NCI-H187 (cell line): ENCODE measurements at places on chromosomes 13 and 19.
A peak's percentile ranks its signal among the peaks of the same experiment; 100 is the strongest.

GRCh38 chr13:100983111-100983510 lies 308.5 kb upstream of the TMTC4 start:
- no peak for DNase-seq

DNA sequence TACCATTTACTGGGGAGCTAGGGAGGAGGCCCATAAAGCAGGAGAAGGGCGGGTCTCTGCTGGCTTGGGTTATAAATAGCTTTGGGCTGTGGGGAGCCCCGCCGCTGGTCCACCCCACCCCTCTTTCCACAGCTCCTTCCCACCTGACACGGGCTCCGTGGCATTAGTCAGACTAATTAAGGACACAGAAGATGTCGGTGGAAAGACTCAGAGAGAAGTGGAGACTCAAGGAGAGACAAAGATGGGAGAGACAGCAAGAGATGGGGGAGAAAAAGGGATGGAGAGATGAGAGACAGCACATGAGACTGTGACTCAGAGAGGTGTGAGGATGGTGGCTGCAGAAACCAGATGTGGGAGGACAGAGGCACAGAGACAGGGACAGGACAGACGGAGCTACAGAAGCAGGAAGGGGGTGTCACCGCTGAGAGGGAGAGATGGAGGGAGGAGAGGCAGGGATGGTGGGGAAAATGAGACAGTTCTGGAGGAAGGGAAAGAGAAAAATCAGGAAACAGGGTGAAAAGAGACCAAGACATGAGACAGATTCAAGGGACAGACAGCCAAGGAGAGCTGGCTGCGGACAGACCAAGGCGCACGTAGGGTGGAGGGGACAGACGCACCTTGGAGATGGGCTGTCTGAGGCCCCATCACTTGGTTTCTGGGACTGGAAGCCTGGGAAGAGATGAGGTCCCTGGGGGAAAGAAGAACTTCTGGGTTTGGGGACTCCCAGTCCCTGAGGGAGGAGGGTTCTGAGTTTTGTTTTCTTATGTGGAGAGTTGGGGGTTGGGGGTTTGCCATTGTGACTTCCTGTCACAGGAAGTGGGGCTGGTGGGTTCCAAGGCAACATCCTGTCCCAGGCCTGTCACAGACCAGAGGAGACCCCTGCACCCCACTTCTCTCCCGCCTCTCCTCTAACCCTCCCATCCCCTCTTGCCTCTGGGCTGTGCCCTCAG lies 4.1 kb downstream of the ARHGEF1 start:
- no peak for DNase-seq

- no peak for DNase-seq
These were observed 15.2 kb downstream of the F10 start for GRCh38 chr13:113137691-113138298.

- no peak for DNase-seq
These were observed 1.7 kb downstream of the ANO8 start for GRCh38 chr19:17332677-17333581.

GRCh38 chr13:42760951-42761350 lies 20.4 kb upstream of the FAM216B start:
- DNase-seq: no peak

DNA sequence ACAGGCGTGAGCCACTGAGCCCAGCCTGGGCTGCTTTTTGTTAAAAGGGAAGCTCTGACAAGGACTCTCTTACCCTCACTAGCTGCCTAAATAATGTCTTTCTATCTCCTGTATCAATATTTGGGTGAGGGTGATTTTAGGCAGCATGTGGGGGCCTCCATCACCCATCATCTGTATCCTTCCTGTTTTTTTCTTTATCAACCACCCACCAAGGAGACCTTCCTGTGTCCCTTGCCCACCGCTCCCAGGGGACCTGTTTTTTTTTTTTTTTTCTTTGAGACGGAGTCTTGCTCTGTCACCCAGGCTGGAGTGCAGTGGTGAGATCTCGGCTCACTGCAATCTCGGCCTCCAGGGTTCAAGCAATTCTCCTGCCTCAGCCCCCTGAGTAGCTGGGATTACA lies 5.4 kb upstream of the NDUFB7 start:
- DNase-seq: no peak

DNA sequence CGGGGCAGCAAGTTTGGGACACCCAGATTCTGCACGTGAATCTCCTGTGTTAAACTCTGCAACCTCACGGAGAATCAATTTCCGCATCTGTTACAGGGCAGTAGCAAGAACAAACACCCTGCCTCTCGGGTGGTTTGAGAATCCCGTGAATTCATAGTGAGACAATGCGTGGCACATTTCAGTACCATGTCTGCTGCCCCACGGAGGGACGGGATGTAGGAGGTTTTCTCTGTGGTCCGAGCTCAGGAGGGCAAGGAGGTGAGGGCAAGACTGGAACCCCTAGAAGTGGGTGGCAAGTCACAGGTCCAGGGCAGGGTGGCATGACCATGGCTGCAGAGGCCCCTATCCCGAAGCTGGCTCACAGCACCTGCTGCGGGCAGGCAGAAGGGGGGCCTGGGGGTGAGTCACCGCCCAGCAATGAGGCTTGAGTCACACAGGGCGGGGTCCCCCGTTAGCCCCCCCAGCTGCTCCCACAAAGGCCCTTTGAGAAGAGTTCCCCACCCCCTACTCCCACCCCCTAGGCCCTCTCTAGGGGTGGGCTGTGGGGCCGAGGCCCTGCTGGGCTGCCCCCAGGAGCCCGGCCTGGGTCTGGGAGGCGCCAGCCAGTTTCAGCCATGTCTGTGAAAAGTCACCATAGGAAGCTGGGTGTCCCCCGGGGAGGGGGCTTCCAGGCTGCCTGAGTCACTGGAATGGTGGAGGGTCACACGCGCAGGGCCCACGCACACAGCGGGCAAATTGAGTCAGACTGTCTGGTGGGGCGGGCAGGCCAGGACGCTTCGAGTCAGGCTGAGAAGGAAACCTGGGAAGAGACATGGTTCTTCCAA lies 25.8 kb upstream of the NANOS3 start:
- DNase-seq: no peak

GRCh38 chr19:13091400-13092157 lies 11.1 kb downstream of the LYL1 start:
- no peak for DNase-seq

DNA sequence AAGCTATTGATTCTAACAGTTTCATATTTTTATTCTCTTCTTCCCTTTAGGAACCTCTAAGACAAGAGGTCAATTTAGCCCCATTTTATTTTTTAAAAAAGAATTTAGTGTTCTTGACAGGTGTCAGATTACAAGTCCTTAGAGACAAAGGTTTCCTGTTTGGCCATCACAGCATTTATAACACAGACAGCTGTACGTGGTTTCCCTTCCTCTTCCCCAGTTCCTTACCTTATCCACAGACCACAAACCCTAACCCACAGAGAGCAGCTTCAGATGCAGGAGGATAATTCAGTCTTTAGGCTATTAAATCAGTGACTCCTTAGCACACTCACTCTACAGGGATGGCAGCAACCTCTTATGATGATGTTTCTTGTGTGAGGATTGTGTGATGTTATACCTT lies 1210.1 kb downstream of the DIAPH3 start:
- DNase-seq: no peak

DNA sequence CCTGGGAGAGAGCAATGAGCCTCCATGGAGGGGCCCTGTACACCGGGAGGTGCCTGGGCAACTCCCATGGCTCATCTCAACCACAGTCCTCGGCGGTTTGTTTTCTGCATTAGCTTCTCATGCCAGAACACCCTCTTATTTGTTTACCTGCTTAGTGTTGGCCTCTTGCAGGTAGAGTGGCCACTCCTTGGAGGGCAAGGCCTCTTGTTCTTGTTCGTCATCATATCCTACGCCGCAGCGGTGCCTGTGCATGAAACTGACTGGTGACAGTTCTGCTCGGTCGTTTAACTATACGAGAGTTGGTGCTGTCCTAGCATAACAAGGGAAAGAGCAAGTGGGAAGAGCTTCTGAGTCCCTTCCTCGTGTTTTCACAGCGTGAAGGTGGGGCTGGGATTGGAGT lies 40.5 kb upstream of the RNF113B start:
- peak; percentile 48 for DNase-seq

- no peak for DNase-seq
These were observed 13.1 kb upstream of the OR1M1 start for GRCh38 chr19:9073806-9074205.

GRCh38 chr13:86601351-86601750 lies 802.1 kb upstream of the SLITRK6 start:
- no peak for DNase-seq

DNA sequence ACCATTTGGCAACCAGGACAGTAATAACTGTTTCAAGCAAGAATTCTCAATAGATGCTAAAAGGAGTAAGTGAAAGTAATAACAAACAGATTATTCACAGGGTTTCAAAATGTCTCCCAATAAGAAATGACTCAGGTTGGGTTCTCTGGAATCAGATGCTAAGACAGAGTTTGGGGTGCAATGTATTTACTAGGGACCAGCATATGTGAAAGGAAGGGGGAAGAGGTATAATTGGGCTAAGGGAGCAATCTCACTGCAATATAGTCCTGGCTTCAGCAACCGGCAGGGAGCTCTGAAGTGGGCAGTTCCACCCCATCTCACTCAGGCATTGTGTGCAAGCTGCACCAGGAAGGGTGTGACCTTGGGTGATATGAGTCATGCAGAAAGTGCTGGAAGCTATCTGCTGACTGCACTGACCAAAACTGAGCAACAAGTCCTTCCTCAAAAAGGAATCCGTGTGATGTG lies 23.4 kb downstream of the ZDHHC20 start:
- DNase-seq: no peak

GRCh38 chr13:49985129-49985528 lies 11.7 kb upstream of the TRIM13 start:
- no peak for DNase-seq

GRCh38 chr13:39362652-39363381 lies 240.2 kb downstream of the LHFPL6 start:
- DNase-seq: no peak

GRCh38 chr13:79896851-79897250 lies 415.9 kb downstream of the NDFIP2 start:
- no peak for DNase-seq

DNA sequence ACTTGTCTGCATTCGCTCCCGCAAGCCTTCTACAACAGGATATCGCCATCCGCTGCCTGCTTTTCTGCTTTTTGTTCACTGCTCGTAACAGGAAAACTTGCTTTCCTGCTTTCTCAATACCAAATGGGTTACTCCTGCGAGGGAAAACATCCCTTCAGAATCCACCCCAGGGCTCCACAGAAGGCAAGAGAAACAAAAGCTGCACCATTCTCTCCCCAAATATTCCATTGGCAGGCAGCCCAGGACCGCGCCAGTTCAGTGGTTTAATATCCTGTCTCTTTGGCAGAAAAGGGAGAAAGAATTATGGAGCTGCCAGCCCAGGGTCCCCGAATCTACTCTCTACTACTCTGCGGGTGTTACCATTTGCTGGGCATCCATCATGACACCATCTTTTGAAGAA lies 84.7 kb upstream of the DOCK9 start:
- DNase-seq: no peak

- DNase-seq: no peak
These were observed 2.0 kb downstream of the REX1BD start for GRCh38 chr19:18590273-18591272.

GRCh38 chr19:16087940-16088339 lies 11.6 kb downstream of the TPM4 start:
- no peak for DNase-seq

- DNase-seq: no peak
These were observed 258.2 kb upstream of the STARD13 start for GRCh38 chr13:33543631-33544265.

DNA sequence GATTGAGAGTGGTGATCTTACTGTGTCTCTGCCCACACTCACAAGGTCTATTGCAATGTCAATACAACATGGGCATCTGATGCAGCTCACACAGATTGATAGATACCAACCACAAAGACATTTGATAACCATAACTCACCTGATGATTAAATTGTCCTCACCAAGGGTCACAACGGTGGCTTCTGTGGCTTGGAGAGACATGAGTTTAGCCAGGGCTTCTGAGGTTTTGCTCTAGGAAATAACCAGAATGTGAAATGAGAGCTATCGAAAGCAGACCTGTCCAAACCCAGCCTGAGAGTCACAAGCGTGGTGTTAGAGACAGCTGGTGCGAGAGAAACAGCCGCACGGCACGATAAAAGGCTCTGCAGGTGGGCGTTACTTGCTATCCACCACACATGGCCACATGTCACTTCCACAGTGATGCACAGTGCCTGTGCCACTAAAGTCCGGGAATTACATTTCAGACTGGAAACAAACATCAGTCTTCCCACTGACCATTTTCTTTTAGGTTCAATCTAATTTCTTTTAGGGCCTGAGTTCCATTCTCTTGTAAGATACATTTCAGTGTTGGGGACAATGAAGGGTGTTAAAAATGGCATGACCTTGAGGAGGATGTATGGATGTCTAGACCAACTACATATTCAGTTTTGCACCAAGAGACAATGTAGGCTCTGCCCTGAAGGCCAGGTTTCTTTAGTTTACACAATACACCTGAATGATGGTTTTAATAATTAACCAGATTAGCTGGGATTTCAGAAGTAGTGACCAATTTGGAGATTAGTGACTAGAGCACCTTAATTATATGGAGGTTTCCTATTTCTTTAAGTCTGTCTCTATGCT lies 53.7 kb downstream of the ATP7B start:
- peak; percentile 23 for DNase-seq

DNA sequence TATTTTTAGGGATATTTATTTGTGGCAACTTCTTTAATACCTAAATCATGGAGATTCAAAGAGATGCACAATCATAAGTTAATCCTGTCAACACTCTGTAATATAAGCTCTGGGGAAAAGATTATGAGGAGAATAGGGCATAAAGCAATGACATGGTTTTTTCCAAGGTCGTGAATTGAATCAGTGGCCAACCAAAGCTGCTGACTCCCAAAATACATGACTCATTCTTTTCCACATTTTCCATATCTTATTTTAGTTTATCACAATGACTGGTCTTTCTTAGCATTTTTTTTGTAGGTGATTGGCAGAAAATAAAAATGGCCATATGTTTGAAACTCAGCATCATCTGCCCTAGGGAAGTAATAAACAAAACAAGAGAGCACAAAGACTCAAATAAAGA lies 28.5 kb upstream of the RBM26 start:
- no peak for DNase-seq

- DNase-seq: no peak
These were observed 546.1 kb downstream of the SUCLA2 start for GRCh38 chr13:47454986-47455385.

- no peak for DNase-seq
These were observed 260.3 kb downstream of the KCNRG start for GRCh38 chr13:50275392-50276063.

DNA sequence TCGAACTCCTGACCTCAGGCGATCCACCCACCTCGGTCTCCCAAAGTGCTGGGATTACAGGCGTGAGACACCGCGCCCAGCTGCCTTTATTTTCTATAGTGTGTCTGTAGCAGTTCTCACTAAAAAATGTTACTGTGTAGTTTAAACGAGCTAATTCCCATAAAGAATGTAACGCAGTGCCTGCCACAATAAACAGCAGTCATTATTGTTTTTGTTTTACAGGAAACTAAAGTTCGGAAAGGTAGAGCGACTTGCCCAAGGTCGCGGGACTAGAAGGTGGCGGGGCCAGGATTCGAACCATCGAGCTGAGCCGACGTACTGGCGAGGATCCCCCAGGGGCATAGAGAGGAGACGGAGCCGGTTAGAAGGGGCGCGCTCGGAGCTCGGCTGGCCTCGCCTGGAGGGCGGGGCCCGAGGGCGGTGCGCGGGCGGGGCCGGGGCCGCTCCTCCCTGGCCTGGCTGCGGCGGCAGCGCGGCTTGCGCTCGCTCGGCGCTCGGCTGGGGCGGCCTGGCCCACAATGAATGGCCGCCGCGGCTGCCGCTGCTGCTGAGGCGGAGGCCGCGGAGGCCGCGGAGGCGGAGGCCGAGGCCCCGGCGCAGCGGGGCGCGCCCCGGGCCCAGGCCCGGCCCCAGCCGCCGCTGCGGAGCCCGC lies at the start of gene NACC1:
TSS of gene NACC1 (plus strand) at position 493 of the 652 bp plus-strand sequence. CDS start 16,944 bp downstream, outside the sequence.
- peak; percentile 8 for DNase-seq
